RCC 7860 (cell line): ENCODE measurements at places on chromosomes 7 and 10.

GRCh38 chr7:50306494-50307367 is 2.2 kb downstream of the IKZF1 start:
- no peak for DNase-seq

DNA sequence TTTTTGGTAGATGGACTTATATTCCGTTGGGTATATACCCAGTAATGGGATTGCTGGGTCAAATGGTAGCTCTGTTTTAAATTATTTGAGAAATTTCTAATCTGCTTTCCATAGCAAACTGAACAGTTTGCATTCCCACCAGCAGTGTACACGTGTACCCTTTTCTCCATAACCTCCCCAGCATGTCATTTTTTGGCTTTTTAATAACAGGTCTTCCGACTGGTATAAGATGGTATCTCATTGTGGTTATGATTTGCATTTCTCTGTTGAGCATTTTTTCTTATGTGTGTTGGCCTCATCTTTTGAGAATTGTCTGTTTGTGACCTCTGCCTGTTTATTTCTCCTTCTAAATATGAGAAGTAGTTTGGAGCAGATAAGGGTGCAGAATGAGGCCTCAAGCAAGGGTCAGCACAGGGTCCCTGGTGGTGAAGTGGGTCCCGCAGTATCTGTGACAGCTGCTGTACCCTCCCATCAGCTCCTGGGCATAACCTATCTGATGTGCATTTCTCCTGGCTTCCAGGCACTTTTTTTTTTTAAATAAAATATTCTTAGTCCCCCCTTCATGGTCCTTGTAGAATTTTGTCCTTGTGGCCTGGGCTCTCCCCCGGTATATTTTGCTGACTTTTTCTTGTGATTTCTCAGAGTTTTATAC is 73.5 kb downstream of the PROSER2 start:
- no peak for DNase-seq

- no peak for DNase-seq
Observed at GRCh38 chr7:104225451-104225850, 17.6 kb upstream of the ORC5 start.

DNA sequence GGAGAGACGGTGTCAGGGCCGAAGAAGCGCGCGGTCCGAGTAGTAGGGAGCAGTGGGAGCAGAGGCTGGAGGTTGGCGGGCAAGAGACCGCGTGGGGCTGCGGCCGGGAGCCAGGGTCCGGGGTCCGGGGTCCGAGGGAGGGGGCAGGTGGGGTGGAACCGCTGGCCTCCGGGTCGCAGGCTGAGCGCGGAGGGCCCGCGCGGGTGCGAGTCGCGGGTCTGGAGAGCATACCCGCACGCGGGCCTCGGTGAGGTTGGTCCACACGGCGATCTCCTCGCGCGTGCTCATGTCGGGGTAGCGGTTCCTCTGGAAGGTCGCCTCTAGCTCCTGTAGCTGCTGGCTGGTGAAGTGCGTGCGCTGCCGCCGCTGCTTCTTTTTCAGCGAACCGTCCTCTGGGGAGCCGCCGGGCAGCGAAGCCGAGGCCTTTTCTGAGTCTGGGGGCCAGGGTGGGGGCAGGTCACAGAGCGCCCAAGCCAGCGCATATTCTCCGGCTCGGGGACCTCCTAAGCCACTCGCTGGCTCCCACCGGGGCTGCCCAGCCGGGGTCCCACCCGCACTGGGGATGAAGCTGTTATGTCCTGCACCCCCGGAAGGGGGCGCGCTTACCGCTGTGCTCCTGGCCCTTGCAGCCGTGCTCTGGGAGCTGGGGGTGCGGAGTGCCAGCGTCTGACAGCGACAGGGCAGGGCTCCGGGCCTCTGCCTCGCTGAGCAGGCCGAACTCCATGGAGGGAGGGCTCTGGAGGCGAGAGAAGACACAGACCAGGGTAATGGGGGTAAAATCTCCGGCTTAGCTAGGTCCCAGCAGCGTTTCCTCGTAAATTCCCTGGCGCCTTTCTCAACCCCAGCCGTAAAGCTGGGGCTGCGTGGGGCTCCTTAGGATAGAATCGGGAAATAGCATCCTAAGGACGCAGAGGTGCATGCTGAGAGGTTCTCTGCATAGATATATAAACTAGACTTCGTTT is 5.5 kb downstream of the ELOVL3 start:
- no peak for DNase-seq

DNA sequence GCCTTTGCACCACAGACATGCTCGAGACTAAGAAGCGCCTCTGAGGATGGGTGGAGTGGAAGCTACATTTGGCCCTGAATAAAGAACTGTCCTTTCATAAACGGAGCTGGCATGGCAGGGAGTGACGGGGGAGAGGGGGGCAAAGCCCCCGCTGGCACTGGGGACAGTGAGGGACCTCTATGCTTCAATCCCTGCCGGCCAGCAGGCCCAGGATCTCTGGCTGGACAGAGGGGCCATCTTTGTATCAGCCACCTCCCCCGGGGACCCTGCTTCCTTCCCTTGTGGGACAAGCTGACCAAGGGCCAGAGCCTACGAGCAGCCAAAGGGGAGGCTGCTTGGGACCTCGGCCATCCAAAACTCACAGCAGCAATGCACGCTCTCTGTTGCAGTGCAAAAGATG is 28.2 kb upstream of the ECHDC3 start:
- DNase-seq: no peak

DNA sequence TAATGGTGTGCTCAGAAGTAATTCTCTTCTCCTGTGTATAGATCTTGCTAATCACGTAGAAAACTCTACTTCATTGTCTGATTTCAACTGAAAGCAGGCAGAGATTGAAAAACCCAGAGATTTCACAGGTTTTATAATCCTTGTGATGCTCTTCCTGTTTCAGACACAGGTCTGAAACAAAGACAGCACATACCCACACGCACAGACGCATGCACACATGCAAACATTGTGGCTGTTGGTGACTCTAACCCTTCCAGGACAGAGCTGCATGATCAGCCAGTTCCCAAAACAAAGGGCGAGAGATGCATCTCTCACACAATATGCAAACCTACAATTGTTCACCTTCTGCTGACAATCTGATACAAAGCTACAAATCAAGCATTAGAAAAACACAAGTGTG is 11.1 kb upstream of the TFEC start:
- DNase-seq: no peak

DNA sequence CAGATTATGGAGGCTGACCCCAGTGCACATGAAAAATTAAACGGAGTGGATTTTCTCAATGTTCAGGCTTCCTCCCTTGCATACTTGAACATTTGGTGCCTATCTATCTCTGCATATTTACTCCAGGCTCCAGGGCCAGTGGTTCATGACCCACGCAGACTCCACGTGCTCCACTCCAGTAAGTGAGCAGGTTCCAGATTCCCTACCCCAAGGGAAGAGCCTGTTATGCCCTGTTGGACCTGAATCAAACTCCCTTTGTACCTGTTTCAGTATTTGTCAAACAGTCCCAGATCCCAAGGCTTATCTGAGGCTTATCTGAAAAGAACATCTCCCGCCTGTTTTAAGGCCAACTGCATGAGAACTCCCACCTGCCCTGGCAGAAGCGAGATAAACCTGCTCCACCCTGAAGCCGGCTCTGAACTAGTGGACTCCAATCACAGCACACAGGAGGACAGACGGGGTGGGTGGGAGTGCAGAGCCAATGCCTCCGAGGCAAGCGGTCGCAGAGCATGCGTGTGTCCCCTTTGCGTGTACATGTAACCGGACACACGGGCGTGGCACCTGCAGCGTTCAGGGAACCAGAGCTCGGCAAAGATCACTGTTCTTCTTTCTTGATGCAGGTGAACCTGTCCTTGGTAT is 2.3 kb upstream of the FUOM start:
- DNase-seq: no peak

DNA sequence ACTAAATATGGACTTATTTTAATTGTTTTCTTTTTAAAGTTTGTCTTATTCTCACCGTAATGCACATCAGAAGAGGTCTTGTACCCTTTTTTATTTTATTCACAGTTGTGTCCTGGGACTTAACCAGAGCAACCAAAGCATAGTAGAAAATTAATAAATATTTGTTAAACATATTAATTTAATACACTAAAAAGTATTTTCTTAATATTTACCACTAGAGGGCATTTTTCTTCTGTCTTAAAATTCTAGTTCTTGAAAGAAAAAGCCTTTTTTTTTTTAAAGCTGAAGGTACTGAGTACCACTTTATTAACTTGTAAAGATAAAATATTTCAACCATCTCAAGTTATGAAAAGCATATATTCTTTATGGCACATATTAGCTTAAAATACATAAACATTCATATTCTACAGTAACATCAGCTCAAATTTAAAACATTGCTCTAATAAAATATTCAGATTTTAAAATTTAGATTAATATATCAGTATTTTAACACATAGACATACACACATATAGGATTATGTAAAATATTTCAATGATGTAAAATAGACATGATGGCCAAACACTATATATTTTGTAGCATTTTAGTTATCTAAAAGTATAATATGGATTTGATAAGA is 260.4 kb downstream of the SEMA3A start:
- peak; percentile 20 for DNase-seq

GRCh38 chr10:112988839-112989406 is 38.9 kb downstream of the TCF7L2 start:
- peak; percentile 31 for DNase-seq

DNA sequence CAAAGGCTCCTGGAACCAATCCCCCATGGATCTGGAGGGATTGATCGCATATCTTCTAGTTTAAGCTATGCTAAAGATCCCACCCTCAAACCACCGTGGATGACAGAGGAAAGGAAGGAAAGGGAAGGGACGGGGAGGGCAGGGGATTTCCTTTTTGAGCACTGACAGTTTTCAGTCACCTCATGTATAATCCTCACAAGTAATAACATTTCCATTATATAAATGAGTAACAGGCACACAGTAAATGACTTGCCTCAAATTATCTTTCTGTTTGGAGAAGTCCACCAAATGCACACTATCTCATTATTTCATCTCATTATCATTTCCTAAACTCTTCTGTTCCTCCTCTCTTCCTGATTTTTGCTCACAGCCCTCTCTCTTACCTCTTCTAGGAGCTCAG is 127.1 kb upstream of the AOAH start:
- no peak for DNase-seq

DNA sequence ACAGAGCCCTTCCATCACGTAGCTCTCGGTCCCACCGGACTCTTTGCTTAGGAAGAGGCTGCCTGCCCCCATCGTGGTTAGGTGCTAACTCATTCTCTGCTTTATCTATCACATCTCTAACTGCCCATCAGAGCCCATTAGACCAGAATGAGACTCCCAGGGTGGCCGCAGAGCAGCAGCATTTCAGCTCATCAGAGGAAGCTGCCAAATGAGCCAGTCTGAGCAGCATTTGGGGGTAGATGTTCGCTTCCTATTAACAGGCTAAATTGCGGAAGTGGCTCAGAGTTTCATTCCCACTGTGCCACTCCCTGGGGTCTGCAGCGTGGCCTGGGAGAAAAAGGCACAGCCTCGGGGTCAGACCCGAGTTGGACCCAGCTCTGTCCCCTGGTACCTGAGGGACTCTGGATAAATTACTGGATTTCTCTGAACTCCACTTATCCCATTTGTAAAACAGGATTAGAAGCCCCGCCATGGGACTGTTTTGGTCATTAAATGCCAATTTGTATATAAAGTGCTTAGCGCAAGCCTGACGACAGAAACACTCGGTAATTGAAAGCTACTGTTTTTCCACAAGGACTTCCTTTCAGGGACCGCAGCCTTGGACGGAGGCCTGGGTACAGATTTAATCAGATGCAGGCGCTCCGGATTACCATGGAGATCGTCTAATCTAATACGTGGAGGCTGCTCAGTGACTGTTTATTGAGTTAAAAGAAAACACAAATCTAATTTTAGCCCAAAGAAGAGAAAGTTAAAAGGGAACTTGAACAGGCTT is 73.8 kb upstream of the PRLHR start:
- DNase-seq: no peak

DNA sequence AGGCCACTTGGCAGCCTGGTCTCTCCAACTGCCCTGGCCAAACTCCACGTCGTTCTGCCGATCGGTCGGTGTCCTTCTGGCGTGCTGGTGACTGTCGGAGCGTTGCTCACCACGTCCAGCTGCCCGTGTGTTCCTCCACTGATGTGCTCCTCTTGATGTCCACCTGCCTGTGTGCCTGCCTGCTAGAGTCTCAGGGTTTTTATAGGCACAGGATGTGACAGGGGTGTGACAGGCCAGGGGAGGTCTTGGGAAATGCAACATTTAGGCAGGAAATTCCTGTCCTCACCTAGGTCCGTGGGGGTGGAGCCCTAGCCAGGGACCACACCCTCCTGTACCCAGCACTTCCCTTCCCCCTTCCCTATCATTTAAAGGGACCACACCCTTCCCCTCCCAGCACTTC is 25.2 kb upstream of the CFAP46 start:
- DNase-seq: no peak

DNA sequence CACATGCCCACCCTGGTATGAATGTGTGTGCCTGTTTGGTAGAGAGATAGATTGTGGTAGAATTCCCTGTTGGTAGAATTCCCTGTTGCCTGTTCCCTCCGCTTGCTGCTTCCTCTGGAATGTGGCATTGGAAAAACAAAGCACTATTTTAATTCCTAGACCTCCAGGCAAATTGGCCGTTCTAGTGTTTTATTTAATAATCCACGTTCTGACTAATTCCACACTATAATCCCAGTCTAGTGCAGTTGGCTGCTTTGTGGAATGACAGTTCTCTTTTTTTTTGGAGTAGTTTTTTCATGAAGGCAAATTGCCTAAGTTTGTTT is 2.0 kb downstream of the HECW1 start:
- DNase-seq: no peak

DNA sequence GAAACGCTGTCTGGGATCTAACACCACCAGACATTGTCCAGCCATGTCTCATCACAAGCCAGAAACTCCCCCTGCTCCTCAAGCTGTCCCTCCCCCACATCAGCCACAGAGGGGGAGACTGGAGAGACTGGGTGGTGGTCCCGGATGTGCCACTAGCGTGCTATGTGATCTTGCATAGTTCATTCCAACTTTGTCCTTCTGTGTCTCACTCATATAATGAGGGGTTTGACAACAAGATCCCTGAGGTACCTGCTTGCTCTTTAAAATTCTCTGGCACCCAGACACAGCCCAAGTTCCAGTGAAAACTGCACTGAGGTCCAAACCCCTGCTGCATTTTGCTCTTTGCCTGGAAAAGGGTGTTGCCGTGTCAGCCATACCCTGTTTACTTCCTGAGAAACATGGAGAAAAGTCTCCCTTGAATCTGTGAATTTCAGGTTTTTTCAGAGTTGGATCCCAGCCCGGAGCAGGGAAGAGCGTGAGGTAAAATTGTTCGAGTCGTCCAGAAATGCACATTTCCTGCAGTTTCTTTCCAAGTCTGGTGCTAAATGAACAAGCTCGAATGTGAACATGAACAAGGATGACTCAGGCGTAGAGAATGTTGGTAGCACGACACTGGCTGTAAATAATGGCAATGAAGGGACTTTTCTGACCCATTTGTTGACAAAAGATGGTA is 156.6 kb downstream of the CCDC3 start:
- peak; percentile 81 for DNase-seq

- no peak for DNase-seq
Observed at GRCh38 chr10:20995123-20995987, 98.2 kb upstream of the NEBL start.

- DNase-seq: no peak
Observed at GRCh38 chr7:20114468-20114867, 102.7 kb downstream of the MACC1 start.
